ENCODE measurements at places on chromosomes 2 and 18.

GRCh38 chr2:146748046-146748445 is 1096.8 kb upstream of the ACVR2A start:
- no peak for DNase-seq

- DNase-seq: no peak
Observed at GRCh38 chr2:153416071-153416470, 62.5 kb downstream of the RPRM start.

GRCh38 chr18:62523631-62524439 is 1.0 kb downstream of the ZCCHC2 start:
- peak; percentile 33 for DNase-seq

DNA sequence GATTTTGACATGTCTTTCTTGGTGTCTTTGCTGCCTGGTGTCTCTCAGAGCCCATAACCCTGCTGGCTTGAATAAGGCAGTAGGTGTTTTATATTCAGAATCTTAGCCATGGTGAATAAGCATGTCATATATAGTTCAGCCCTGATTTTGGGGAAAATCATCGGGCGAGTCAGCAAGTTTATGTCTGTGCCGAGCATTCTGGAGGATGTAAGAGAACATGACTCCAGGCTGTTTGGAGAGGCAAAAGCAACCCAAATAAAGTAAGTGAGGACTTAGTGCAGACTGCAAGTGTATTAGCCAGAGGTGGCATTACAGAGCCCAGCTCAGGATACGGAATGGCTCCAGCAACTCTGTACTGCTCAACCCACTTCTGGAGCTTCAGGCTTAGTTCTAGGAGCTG is 50.3 kb downstream of the TCF7L1 start:
- no peak for DNase-seq

DNA sequence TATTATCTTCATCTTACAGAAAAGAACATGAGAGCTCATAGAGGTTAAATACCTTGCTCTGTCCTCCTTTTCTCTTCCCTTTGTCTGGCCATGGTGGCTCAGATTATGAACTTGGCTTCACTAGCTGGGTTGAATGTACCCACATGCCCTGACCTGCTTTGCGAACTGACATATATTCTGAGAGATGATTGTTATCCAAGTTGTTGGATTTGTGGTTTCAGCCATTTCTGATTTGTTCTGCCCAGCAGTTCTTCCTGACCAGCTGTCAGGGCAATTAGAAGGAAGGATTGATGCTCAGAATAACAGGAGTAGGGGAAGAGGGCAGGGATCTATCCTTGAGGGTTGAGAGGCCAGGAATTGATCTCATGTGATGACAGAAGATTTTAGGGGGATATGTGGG is 236.8 kb upstream of the FAM98A start:
- no peak for DNase-seq

DNA sequence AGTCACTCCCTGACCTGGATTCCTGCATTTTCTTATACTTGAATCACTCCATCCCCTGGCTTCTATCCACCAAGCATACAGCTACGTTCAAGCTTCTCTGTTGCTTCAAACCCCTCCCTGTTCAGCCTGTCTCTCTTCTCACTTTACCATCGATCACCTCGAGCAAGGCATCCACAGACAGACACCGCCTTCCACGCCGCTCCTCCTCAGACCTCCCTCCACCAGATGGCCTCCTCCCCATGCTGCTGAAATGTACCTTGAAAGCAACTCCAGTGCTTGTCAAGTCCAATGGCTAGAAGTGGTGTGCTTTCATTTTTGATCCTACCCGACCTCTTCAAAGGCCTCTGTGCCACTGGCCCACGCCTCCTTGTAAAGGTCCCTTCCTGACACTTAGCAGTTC is 131.3 kb upstream of the ACAA2 start:
- peak; percentile 28 for DNase-seq

- DNase-seq: no peak
Observed at GRCh38 chr2:232488097-232488711, 570 bp upstream of the ECEL1 start.

DNA sequence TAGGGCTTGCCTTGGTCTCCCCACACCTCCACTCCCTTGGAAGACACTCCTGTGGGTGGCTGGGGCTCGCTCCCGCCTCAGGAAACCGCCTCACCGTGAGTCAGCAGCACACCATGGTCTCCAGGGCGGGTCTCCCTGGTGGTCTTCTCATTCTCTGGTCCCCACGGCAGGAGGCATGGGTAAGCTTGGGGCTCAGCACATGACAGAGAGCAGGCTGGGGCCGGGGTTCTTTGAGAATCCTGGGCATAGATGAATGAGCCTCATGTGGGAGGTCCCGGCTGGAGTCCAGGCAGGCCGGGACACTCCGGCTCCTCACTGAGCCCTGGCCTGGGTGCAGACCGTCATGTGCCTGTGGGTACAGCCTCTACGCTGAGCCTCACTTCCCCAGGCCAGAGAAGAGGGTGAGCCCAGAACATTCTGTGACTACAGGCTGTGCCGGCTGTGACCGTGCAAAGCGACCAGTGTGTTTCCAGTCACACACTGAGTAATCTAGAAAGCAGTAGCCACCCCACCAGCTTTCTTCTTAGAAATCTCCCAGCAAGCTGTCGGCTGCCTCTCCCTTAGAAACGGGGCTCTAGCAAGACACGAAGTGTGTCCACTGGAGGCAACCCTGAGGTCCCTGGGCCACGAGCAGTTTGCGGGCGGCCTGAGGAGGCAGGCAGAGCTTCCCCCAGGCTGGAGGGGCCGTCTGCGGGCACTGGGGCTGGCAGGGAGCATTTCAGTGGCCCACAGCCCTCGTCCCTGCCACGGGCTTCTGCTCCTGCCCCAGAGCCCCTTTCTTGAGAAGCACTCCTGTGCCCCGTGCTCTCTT is 93.1 kb downstream of the RHOB start:
- no peak for DNase-seq

DNA sequence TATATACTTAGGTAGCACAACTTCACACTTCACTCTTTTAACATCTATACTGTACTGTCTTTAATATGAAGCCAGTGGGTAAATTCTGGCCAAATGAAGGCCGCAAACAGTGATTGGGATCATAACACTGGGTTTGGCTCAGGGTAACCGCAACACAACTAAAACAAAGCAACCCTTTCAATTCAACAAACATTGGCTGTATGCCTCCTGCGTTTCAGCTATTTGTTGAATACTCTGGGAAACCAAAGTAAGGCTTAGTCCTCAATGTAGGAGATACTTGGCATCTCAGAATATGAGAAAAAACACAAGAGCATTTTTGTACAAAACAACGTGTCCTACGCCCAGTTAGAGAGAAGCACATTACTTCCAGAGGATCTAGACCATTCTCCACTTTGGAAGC is 693.3 kb upstream of the KLHL29 start:
- DNase-seq: no peak

GRCh38 chr2:11419781-11420180 is 46.2 kb downstream of the E2F6 start:
- no peak for DNase-seq

- no peak for DNase-seq
Observed at GRCh38 chr2:44949329-44950151, 8.0 kb downstream of the SIX3 start.

GRCh38 chr2:105919826-105920225 is 175.1 kb downstream of the NCK2 start:
- no peak for DNase-seq

DNA sequence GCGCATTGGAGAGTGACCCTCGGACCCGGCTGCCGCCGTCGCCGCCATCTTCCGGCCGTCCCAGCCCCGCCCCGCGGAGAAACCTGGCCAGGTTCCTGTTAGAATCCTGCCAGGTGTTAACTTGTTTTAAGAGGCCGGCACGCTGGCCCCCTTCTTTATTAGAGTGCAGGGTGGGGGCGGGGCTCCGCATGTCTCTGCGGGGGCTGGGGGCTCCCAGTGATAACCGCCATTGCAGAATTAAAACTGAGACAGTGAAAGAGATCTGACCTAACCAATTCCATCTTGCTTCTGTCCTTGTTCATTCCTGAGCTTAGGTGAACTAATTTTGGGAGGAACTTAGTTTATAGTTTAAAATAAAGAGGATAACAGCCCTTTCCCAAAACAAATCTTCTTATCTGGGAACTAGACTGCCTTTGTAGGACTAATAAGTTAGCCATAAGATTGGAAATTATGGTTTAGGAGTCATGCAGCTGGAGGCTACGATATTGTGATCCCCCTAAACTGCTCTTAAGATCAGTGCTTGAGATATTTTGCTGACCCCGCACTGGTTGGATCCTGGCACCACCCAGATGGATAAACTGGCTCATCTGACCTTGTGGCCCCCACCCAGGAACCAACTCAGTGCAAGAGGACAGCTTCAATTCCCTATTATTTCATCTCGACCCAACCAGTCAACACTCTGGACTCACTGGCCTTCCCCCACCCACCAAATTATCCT is 543 bp upstream of the STARD7 start:
- no peak for DNase-seq

GRCh38 chr2:222572264-222572721 is 83.6 kb downstream of the FARSB start:
- no peak for DNase-seq

- DNase-seq: no peak
Observed at GRCh38 chr2:69237070-69237670, 149.9 kb downstream of the GFPT1 start.
